ENCODE measurements at places on chromosomes 16 and 17.

DNA sequence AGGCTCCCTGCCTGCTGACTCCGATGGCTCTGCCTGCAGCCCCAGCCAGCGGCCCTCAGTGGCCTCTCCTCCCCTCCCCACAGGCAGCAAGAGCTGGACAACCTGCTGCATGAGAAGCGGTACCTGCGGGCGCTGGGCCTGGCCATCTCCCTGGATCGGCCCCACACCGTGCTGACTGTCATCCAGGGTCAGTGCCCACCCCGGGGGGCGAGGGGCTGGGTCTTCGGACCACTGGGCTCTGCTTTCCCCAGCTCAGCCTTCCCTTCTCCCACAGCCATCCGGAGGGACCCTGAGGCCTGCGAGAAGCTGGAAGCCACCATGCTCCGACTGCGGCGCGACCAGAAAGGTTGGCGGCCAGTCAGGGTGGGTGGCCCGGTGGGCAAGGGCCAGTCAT is 3.4 kb downstream of the NOXO1 start:
- no peak for DNase-seq

DNA sequence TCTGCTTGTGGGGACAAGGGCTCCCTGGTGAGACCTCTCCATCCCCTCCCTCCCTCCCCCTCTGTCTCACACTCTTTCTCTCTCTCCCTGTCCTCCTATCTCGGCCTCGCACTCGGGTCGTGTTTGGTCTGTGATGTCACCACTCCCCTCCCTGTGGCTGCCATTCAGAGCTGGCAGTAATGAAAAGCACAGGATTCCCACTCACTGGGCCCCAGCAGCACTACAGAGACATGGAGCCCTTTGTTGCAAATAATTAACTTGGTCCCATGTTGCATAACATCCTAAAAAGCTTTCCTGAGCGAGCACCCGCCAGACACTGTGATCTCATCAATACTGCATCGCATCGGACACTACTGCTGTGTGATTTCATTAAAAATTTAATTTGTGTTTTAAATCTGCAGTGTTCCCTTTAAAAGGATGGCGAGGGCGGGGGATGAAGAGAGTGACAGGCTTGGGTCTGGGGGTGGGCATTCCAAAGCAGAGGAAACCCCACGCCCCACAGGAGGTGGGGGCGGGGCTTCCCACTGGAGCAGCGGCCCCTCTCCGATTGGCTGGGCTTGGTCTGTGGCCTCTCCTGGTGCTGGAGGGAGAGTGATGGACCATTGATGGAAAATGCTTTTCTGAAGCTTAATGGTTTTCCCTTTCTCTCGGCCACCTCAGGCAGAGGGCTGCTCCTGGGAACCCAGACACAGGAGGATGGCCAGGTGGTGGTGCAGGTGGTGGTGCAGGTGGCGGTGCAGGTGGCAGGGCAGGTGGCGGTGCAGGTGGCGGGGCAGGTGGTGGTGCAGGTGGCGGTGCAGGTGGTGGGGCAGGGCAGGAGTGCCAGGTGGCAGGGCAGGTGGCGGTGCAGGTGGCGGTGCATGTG is 15.3 kb upstream of the NPTX1 start:
- no peak for DNase-seq

- no peak for DNase-seq
Observed at GRCh38 chr16:1160773-1161348, 8.0 kb downstream of the CACNA1H start.

DNA sequence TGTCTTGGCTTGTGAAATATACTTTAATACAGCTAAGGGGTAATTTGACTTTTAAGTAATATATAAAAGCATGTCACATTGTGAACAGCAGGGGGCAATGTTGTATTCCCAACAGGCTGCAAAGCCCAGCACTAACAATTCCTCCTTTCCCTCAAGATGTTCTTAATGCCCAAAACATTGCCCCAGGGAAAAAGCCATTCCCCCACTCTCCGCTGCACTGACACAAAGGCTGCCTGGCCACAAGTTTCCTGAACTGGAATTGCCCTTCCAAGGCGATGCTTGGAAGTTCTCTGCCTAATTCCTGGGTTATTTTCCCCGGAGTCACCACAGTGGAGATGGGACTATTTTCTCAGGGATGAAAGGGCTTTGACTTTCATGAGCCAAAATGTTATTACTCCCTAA is 27.2 kb downstream of the CLEC16A start:
- DNase-seq, result peak; percentile 66

Measured in NCI-H2107 (cell line).